Stimulated activated CD8-positive, alpha-beta memory T cell treated with anti-CD3 and anti-CD28 coated beads, Interleukin-7, amount 100 ng/mL, for 4 hours (primary cell): ENCODE measurements at places on chromosomes 4 and X.

DNA sequence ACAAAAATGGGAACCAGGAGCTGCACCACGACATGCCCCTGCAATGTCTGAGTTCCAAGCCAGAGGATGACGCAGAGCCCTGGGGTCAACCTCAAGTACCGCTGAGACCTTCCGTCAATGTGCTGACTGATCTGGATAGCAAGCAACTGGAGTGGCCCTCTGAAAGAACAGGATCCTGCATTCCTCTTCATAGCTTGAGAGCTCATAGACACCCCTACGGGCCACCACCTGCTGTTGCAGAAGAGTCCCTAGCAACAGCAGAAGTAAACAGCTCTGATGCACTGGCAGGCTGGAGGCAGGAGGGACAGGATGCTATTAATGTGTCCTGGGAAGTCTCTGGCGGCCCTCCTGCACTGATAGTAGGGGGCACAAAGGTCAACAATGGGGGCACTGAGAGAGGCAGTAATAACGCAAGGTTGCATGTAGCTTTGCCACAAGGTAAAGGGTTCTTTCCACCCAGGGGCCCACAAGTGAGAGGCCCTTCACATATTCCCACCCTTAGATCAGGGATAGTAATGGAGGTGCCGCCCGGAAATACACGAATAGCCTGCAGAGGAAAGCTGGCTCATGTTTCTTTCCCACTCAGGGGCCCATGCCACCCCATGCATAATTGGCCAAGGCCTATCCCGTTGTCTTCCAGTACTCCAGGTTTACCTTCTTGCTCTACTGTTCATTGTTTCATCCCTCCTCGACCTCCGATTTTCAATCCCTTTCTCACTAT, 1.3 kb downstream of the PRR32 start:
- no peak for DNase-seq

DNA sequence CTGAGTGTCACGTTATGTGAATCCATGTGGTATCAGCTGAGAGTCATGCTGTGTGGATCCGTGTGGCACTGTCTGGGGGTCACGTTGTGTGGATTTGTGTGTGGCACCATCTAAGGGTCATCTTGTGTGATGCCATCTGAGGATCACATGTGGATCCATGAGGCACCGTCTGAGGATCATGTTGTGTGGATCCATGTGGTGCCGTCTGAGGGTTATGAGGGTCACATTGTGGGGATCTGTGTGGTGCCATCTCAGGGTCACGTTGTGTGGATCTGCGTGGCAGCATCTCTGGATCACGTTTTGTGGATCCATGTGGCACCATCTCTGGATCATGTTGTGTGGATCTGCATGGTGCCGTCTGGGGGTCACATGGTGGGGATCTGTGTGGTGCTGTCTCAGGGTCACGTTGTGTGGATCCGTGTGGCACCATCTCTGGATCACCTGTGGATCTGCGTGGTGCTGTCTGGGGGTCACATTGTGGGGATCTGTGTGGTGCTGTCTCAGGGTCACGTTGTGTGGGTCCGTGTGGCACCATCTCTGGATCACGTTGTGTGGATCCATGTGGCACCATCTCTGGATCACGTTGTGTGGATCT, 6.9 kb downstream of the PDE6B start:
- no peak for DNase-seq

GRCh38 chrX:37820646-37821045, 26.7 kb downstream of the DYNLT3 start:
- DNase-seq: no peak

GRCh38 chrX:21606002-21606401, 52.1 kb downstream of the KLHL34 start:
- DNase-seq: no peak

GRCh38 chr4:37960098-37960497, at the start of gene PTTG2:
Gene PTTG2, plus strand, starts transcription at chr4:37960398. Its CDS starts 37 bp downstream, at chr4:37960435.
- no peak for DNase-seq

GRCh38 chrX:151982222-151982621, 7.7 kb upstream of the GABRE start:
- DNase-seq: no peak

DNA sequence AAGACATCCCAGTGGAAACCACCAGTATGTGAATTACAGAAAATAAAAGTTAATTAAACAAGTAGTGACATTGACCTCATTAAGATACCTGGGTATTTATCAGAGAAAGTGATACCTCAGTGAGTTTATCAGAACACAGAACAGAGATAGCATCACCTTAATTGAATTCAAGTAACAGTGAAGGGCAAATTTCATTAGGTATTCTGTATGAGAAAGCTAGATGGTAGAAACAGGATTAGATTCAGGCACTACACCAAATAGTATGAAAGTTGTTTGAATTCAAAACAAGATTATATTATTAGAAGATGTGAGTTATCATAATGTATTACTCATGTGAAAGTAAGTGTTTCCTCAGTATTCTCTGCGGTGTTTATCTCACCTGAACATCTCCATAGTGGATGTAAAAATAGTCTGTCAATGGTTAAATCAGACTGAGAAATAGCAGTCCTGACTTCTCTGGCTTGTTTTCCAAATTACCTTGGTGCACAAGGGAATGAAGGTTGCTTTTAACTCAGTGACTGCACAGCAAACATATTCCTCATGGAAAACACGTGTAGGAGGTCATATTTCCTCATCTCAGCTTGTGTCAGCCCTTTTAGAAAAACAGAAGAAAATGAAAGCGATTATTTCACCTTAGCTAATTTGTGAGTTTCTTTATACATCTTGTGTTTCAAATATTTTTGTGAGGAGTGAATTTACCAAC, 79.9 kb upstream of the PCDH18 start:
- DNase-seq: no peak

- DNase-seq: no peak
Observed at GRCh38 chrX:49178537-49178936, 6.8 kb downstream of the PLP2 start.

DNA sequence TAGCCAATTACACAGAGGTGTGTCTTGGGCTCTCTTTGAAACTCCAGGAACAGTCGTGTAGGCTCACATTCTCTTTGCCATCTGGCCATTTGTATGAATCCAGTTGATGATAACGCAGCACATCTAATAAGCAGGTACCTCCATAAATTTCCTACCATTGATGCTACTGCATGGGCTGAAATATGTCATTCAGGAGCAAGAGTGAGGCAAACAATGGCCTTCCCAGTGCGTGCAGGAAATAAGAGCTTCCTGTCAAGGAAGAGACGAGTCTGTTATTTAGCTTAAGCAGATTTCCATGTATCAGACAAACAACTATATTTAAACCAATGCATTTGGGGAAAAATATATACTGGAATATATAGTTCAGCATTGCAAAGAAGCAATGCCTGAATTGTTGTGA, 102.1 kb upstream of the MXRA5 start:
- DNase-seq: no peak

DNA sequence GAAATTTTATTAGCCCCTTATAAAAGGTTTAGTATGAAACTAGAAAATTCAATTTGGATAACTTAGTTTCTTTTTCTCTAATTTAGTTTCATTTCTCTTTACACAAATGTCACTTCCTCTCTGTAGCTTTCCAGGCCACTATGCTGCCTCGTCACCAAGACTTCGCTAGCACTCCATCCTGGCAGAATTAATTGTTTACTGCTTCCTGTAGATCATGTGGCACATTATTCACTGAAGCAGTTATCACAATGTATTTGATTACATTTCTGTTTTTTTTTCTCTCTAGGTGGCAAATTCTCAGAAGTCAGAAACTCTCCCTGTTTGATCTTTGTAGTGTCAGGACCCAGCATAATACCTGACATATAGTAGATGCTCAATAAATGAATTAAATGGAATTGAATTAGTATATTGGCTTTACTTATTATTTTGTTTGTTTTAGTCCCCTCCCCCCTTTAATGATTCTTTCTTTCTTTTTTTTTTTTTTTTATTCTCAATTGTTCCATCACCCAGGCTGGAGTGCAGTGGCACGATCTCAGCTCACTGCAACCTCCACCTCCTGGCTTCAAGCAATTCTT, 9.3 kb upstream of the SAT1 start:
- DNase-seq: peak; percentile 24

DNA sequence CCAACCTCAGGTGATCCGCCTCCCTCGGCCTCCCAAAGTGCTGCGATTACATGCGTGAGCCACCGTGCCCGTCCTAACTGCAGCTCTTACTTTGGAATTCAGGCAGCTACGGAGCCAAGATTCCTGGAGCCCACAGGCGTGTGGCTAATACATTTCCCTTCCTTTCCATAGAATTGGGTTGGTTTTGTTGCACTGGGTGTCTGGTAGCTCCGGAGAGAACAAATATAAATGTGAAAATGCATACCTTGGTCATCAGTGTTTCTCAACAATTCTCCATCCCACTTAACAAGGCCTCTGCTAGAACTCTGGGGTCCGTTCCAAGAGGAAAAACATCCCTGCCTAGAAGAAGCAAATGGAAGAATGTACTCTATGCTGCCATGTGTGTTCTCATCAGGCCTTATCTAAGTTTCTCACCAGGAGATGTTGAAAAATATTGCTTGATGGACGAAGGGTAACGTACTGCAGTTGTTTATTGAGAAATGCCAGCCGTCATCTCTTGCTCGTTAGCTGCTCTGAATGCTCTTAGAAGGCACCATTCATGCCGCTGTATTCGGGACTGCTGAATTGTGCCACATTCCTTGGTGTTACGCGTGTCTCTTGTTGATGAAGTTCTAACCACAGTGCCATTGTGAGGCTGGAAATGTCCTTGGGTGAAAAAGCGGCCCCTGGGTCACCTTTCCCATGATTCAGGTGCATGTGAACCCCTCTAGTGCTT, 50.5 kb upstream of the CD99 start:
- no peak for DNase-seq
